Lung microvascular endothelial cell (primary cell): ENCODE measurements at places on chromosomes 6 and 20. TPM values are rescaled to one million over a fixed set of nuclear protein-coding genes. Genes with fewer than 3 reads are reported as not detected.

C6orf132 gene
- under 0.01 TPM in 2 replicates for total RNA-seq

- no peak for DNase-seq
These were observed 26.5 kb upstream of the SH3BGRL2 start for GRCh38 chr6:79604583-79605037.

HCK gene
- not detected in 2 replicates for total RNA-seq

DNA sequence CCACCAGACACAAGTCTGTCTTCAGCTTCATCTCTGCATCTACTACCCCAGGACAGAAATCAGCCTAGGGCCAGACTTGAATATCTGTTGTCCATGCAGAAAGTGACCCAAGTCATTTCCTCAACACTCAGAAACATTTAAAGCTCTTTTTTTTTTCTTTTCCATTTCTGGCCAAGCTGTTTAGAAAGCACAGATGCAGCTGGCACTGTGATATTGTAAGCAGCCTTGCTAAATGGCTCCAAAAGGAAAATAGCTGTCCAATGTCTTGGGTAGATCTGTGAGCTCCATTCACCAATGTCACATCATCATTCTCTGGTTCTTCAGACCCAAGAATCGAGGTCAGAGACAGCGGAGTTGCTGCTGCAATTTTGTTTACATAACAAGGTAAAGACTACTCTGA, 174.2 kb downstream of the PDE7B start:
- DNase-seq: no peak

WFDC12 gene
- not detected in 2 replicates for total RNA-seq

CAGE1 gene
- total RNA-seq: under 0.01 and 0.20 TPM in 2 replicates

DNA sequence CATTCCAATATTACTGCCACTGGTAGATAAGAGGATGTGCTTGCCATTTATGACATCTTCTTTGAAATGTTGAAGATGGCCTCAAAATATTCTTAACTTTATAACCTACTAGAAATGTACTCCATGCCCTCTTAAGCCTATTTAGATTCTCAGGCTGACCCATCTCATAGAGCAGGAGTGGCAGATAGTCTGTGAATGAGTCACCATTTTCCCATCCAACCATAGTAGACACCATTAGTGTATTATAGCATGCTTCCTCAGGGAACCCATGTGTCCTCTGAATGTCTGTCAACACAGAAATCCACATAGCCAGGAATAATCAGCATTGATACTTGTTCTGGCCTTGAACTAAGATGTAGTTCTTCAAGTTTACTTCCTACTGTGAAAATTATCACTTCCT, 150.2 kb downstream of the IMPG1 start:
- no peak for DNase-seq

- DNase-seq: no peak
These were observed 312.3 kb downstream of the ESR1 start for GRCh38 chr6:152119831-152120230.

SDCBP2 gene
- 2.0 and 4.4 TPM in 2 replicates for total RNA-seq

CD40 gene
- total RNA-seq: 2.2 and 18.1 TPM in 2 replicates

BPIFB2 gene
- total RNA-seq: not detected in 2 replicates

ETV7 gene
- 0.22 TPM in 1 of 2 replicates, not detected in the other for total RNA-seq

GRCh38 chr20:61942526-61942925, 123.2 kb downstream of the TAF4 start:
- DNase-seq: no peak

- DNase-seq: peak; percentile 40
These were observed 1.0 kb downstream of the NAPB start for GRCh38 chr20:23419995-23420901.

- no peak for DNase-seq
These were observed 14.4 kb downstream of the MYB start for GRCh38 chr6:135195522-135195921.

DNA sequence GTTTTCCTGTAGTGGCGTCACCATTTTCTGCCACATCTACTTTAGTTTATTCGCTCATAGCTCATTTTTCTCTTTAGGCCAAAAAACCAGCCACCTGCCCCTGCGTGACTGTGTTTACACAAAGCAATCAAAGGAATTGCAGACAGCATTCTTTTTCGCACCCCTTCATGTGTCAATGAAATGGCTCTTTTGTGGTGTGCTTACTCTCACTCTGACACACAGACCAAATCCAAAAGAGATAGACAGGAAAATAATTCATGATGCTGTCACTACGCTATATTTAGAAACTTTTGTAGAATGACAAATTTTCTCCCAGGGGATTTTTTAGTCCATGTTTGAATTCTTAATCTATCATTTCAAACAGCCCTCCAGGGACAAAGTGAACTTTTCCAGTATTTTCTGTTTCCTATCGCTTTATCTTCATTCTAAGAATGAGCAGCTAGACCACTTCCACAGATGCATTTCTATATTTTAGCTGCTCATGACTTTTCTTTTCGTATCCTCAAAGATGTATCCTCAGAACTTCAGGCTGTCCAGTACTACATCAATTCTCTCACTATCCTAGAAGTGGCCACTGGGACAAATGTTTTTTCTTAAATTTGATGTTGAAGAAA, 37.9 kb upstream of the KHDRBS2 start:
- DNase-seq: no peak

- no peak for DNase-seq
These were observed 7.2 kb upstream of the ABHD12 start for GRCh38 chr20:25397821-25398220.

GRCh38 chr6:43185391-43185985, 3.5 kb downstream of the CUL9 start:
- no peak for DNase-seq

RAB32 gene
- 74.3 and 76.0 TPM in 2 replicates for total RNA-seq

MPIG6B gene
- not detected in 2 replicates for total RNA-seq

DNA sequence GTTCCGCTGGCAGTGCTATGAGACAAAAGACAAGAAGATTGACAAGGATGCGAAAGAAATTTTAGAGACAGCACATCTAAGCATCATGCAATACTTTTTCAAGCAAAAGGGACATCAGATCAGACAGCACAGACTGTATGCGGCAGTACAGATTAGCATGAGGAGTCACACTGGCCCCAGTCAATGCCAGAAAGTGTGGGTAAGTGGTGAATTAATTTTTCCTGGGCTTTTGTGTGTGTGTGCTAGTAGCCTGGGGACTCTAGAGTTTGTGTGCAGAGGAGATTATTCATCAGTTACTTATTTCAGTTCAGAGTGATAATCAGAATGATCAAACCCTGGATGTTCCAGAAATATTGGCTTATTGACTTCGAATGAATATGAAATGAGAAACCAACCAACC, 47.2 kb downstream of the LAMA4 start:
- no peak for DNase-seq

PHF10 gene
- total RNA-seq: 18.1 and 23.8 TPM in 2 replicates

GRCh38 chr6:82567621-82568020, 204.0 kb downstream of the TPBG start:
- DNase-seq: no peak

SCRT2 gene
- total RNA-seq: not detected in 2 replicates

DNA sequence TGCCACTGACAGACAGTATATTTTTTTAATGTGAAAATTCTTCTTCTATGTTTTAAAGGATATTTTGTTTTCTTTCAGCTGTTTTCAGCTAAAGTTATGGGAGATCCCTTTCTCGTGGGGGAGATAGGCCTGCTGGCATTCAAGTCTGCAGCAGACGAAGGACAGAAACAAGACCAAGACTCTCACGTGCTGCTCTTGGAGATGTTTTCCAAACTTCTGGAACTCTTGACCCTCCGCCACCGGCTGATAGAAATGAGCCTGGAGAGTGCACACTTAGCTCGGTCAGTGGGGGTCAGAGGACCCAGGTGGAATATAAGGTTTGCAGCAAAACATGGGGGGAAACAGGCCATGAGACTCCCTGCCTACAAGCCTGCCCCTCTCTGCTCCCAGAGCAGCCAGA, 120.5 kb downstream of the CD164 start:
- no peak for DNase-seq

GRCh38 chr6:40492187-40492586, 95.0 kb downstream of the LRFN2 start:
- no peak for DNase-seq

DNA sequence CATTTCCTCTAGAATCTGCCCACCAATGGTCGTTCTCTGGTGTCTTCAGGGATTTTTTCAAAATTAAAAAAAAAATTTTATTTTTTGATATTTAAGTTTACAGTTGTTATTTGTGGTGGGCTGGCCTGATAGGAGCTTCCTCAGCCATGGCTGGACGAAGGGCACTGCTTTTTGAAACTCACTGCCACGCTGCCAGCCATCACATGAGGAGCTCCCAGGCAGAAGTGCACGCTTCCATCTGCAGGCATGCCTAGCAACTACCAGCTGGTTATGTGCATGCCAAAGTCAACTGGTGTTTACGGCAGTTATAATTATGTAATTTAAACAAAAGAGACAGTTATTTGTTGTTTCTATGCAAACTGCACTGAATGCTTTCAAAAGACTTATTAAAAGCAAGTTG, 105.1 kb downstream of the IRF4 start:
- no peak for DNase-seq

SYCP2L gene
- not detected in 2 replicates for total RNA-seq

- no peak for DNase-seq
These were observed 8.1 kb downstream of the ASIP start for GRCh38 chr20:34249291-34249690.

- no peak for DNase-seq
These were observed 521.6 kb upstream of the ZNF337 start for GRCh38 chr20:26218301-26218700.

DNA sequence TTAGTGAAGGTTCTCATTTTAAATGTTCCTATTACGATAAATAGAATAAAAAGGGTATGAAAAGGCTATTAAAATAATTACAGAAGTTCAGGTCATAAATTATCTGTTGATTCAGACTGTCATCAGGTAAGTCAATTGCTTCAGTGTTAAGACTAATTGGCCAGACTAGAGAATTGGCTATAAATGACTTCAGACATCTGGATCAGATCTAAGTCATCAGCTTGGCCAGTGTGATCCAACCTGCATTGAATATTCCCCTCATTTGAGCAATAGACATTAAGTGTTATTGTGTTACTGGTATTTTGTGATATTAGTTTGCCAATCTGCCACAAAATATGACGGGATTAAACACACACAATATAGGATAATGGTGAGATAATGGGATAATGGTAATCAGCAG, 377.6 kb upstream of the CITED2 start:
- DNase-seq: no peak

DNA sequence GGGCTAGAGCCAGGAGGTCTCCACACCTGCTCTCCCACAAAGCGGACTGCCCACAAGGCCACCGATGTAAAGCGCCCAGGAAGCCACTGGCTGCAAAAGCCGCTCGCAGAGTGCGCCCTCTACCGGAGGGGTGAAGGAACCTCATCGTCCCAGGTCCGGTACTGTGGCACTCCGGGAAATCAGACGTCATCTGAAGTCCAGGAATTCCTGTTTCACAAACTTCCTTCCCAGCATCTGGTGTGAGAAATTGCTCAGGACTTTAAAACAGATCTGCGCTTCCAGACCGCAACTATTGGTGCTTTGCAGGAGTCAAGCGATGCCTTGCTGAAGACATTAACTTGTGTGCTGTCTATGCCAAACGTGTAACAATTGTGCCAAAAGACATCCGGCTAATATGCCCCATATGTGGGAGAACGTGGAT, 115.1 kb upstream of the ARID1B start:
- peak; percentile 27 for DNase-seq

- no peak for DNase-seq
These were observed 57.1 kb upstream of the NNAT start for GRCh38 chr20:37463726-37464494.

- DNase-seq: peak; percentile 8
These were observed 63.7 kb downstream of the CTNNBL1 start for GRCh38 chr20:37757550-37757949.

DNA sequence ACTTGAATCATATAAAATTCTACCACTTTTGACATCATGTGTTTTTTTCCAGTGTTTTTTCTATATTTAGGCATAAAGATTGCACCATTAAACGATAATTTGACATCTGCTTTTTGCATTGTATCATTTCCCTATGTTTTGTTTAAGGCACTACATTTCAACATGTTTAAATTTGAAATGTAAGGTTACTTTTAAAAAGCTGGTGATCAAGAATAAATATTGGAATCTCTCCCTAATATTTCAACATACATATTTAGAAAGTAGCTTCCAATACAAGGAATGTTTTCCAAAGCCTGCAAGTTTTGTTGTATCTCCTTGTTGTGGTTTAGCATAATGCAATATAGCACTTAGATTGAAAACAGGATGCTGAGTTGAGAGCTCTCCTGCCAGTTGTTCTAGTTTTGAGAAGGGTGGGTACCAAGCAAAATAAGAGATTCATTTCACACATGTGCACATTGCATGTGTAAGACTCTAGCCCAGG, 76.5 kb downstream of the SYNJ2 start:
- no peak for DNase-seq

DNA sequence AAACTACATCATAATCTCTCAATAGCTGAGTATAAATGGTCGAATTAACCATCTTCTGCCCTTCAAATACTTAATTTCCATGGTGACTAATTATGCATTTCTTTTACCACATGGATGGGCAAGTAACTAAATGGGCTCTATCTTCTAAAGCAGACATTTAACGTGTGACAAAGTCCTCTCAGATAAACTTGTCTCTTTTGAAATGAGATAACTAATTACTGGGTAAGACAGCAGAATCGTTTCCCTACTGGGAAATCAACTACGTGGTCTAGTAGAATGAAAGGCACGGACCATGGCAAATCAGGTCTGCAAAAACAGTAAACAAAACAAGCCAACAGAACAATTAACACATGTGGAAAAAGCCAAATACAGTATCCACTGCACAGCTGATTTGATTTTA, 137.7 kb downstream of the BACH2 start:
- DNase-seq: no peak

GRCh38 chr6:6315660-6316059, 4.8 kb downstream of the F13A1 start:
- peak; percentile 63 for DNase-seq

DNA sequence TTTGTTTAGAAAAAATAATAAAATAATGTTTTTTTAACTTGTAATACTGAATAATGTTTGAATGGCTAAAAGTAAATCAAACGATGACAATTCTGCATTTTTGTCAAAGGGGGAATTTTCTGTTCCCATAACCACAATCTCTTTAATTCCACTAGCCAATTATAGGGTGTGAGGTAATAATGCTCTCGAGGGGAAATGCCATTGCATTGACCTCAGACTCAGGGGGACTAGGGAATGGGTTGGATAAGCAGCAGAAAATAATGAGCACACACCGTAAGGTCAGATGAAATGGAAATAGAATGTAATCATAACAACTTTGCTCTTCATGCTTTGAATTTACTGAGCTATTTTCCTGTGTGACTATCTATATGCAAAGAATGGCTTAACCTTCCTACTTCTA, 584.7 kb downstream of the RFPL4B start:
- peak; percentile 98 for DNase-seq

GRCh38 chr20:41222703-41223102, 85.4 kb downstream of the PLCG1 start:
- no peak for DNase-seq

GRCh38 chr6:37500294-37500608, 558 bp upstream of the CCDC167 start:
- DNase-seq: no peak

- no peak for DNase-seq
These were observed 187.5 kb upstream of the ECI2 start for GRCh38 chr6:4322846-4323309.
